Lung (tissue), 17 donors: ENCODE measurements at places on chromosomes 7 and 10. TPM values are rescaled to one million over a fixed set of nuclear protein-coding genes. Genes with fewer than 3 reads are reported as not detected.

Gene HOGA1
- 0.91 TPM for polyA plus RNA-seq

Gene BZW2
- polyA plus RNA-seq, result 32.4 TPM

Gene GALNT17
- 2.8 TPM for polyA plus RNA-seq

Gene SPDYE8
- polyA plus RNA-seq, result not detected

Gene RASA4B
- polyA plus RNA-seq, result 7.3 TPM

Gene CCDC7
- polyA plus RNA-seq, result 1.8 TPM

Gene ANXA8
- polyA plus RNA-seq, result 13.7 TPM

Gene MYO3A
- 0.14 TPM for polyA plus RNA-seq
